ENCODE measurements at places on chromosomes 5 and 9. TPM values are rescaled to one million over a fixed set of nuclear protein-coding genes. Genes with fewer than 3 reads are reported as not detected.

DNA sequence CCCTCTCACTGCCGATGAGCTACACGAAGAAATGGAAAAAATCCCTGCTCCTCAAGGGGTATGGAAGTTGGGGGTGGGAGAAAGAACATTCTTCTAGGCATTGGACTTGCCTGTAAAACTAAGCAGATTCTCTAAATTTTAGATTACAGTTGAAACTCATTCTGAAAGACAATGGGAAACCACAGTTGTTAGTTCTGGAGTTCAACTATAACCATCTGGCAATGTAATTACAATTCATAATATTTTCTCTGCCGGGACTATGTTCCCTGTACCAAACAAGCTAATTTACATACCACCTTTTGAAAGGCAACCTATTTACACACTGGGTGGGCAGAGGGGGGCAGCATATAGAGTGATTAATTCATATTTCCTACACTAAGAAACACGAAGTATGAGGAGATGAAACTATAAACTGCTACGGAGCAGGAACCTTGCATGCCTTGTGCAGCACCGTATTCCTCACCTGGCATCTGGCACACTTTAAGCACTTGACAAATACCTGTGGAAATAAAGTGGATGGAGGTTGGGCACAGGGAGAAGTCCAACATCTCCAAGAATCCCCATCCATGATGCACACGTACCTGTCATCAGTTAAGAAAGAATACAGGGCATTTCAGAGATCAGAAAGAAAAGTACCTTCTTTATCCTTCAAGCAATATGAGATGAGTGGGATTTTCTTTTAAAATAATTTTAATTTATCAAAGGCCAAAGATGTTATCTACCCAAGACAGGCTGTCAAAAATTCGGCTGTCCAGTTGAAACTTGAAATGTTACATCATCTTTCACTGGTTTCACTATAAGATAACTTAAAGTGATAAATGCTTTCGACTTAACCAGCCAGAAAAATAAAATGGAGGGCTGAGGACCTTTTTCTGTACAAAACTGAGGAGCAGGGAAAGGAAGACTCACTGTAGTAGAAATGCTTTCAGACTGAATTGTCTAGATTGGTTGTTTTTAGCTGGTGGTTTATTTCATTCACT lies 54.2 kb downstream of the SSBP2 start:
- no peak for DNase-seq

Gene SMIM32
- total RNA-seq = not detected

- no peak for DNase-seq
These were observed 69.4 kb downstream of the TLE1 start for GRCh38 chr9:81620002-81620390.

- no peak for DNase-seq
These were observed 375.7 kb downstream of the ACTL7B start for GRCh38 chr9:108479989-108480652.

- DNase-seq = no peak
These were observed 12.9 kb downstream of the OR2V2 start for GRCh38 chr5:181160152-181160754.

Gene PCDHB2
- 1.8 TPM for total RNA-seq

GRCh38 chr5:14165375-14166106 lies 22.4 kb downstream of the TRIO start:
- DNase-seq = no peak

DNA sequence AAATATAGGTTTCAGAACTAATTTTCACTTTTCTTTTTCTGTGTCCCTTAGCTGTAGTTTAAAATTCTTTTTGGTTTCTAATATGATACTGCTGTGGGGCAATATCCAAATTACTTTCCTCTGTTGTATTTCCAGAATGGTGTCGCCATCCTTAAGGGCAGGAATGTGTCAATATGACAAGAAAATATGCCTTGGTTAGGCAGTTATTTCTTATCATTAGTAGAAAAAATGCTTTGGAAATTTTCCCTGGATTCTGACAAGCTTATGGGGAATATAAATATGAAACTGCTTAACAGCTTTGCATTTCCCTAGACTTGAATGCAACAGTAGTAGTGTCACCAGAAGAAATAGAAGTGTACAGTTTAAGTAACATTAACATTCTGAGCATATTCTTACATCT lies 29.4 kb downstream of the ANKRD34B start:
- DNase-seq = no peak

DNA sequence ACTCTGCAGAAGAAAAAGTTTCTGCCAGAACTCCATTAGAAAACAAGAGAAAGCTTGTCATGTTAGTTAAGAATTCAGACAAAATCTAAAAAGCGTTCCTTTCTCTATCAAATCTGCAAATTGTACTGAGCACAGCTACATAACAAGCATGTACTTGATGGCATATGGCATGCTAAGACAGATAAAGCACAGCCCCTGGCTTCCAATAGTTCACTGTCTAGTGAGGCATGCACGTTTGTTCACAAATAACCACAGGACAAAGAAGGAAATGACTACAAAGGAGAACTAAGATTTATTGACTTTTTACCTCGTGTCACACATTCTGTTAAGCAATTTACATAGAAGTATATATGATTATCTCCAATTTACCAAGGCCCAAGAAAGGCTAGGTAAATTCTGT lies 518.2 kb upstream of the TLE4 start:
- no peak for DNase-seq

DNA sequence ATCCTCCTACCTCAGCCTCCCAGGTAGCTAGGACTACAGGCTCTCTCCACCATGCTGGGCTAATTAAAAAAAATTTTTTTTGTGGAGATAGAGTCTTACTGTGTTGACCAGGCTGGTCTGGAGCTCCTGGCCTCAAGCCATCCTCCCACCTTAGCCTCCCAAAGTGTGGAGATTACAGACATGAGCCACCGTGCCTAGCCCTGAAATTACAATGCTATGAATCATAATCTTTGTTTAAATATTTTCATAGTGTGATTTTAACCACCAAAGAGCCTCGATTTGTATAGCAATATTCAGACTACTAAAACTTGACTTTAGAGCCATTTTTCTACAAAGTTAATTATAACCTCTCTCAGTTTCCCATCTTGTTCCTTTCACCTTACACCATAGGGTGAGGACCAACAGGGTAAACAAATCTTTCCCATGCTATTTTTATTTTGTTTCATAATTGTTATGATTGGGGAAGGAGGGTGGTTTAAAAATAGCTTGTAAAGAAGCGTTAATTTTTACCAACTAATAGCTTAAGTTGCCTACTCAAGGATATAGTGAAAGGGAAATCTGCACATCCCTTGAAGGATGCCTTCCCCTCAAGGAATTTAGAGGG lies 32.7 kb downstream of the UBE2D2 start:
- peak; percentile 19 for DNase-seq

- no peak for DNase-seq
These were observed 31.1 kb upstream of the CETN3 start for GRCh38 chr5:90440644-90441043.

- no peak for DNase-seq
These were observed 14.9 kb downstream of the EFNA5 start for GRCh38 chr5:107655831-107656230.

Gene PRR16
- total RNA-seq = 0.99 TPM
